Lung (tissue), 17 donors: ENCODE measurements at places on chromosomes 12 and 14. TPM values are rescaled to one million over a fixed set of nuclear protein-coding genes. Genes with fewer than 3 reads are reported as not detected.

DNA sequence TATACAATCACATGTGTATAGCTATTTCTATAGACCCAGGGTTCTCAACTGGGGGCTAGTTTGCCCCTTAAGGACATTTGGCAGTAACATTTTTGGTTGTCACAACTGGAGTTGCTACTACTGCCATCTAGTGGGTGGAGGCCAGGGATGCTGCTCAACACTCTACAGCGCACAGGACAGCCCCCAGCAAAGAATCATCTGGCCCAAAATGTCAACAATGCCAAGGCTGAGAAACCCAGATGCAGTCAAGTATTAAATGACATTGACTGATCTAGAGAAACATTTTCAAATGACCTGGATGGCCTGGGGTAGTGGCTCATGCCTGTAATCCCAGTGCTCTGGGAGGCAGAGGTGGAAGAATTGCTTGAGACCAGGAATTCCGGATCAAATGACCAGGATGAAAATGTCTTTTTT is 5.8 kb downstream of the WSB2 start:
- DNase-seq: peak; percentile 42

DNA sequence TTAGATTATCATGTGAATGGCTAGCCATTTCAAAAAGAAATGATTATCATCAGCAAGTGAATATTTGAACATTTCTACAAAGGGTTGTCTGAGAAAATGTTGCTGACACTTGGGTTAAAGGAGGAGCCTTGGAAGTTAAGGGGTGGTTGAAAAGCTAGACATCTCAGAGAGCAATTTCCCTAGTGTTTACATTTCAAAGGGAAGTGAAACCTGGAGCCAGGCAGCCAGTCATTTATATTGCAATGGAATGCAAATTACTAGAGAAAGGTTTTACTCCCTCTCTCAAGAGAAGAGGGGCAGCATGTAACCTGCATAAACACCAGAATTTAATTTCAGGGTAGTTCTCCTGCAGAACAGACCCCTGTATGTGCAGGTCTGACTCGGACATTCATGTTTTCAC is 279.0 kb downstream of the SLC16A7 start:
- no peak for DNase-seq

- DNase-seq: no peak
These were observed 492.2 kb downstream of the APAF1 start for GRCh38 chr12:99137124-99137855.

GRCh38 chr12:57085999-57086492 is 2.9 kb upstream of the NAB2 start:
- DNase-seq: peak; percentile 90

GRCh38 chr14:55910601-55911243 is 207.5 kb upstream of the PELI2 start:
- DNase-seq: no peak

DNA sequence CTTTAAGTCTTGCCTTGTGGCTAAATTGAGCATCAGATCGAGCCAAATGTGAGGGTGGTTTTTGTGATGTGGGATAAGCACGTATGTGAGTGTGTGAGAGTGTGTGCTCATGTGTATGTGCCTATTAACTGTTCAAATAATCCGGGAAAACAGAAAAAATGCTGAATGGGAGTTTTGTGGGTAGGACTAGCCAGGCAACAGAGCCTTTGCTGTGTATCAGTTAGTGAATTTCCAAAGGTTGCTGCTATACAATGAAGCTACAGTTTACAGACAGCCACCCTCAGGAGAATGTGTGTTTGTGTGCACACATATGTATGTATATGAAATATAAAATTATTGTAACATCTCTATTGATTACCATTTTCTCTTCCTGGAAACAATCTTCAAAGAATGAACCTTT is 154.0 kb downstream of the SOX5 start:
- no peak for DNase-seq

- no peak for DNase-seq
These were observed 9.7 kb upstream of the ANKLE2 start for GRCh38 chr12:132771126-132771838.

- DNase-seq: no peak
These were observed 7.7 kb downstream of the CSRP2 start for GRCh38 chr12:76871082-76871481.

GRCh38 chr14:72986214-72986613 is 40.7 kb downstream of the ZFYVE1 start:
- DNase-seq: no peak

DNA sequence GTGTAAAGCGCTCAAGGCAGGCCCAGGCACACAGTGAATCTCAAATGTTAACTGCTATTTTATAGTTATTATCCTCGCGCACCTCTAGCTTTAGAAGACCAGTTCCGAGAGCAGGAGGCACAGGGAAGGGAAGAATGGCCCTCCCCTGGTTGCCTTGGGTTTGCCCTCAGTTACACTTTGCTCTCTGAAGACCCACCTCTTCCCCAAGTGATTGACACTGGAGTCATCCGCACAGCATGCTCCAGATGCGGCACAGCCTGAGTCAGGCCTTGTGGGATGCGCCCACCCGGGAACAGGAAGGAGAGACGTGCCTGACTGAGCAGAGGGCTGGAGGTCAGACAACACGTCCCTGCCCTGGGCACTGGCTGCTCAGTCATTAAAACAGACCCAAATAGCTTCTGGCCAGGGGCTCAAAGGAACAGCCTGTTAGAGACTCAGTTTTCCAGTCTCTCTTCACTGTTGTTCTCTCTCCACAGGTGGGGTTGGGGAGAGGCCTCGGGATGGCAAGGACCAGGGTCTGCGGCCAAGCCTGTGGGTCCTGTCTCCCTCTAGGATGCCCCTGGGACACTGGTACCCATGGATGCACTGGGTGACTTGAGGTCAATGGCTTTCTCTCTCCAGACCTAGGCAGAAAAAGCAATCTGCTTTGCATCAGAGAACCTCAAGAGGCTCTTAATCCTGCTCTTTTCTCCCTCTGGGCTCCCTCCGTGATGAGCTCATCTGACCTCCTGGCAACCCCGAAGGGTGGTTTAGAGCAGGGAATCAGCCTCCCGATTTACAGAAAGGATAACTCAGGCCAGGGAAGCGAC is 13.6 kb upstream of the MLXIP start:
- no peak for DNase-seq

DNA sequence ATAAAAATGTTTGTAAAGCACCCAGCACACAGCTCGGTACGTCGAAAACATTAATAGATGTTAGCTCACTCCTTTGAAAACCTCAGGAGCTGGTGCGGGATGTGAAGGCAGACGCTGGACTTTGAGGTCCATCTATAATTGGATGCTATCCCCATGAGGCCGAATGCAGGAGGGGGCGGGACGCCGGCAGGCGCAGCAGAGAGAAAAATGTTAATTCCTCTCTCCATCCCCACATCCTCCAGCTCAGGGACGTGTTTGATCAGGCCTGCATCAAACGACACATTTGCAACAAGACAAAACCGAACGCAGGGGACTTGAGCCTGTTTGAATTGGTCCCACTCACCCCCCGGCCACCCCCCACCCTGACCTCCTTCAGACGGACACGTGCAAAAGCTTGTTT is 231.0 kb downstream of the RBM19 start:
- no peak for DNase-seq

DNA sequence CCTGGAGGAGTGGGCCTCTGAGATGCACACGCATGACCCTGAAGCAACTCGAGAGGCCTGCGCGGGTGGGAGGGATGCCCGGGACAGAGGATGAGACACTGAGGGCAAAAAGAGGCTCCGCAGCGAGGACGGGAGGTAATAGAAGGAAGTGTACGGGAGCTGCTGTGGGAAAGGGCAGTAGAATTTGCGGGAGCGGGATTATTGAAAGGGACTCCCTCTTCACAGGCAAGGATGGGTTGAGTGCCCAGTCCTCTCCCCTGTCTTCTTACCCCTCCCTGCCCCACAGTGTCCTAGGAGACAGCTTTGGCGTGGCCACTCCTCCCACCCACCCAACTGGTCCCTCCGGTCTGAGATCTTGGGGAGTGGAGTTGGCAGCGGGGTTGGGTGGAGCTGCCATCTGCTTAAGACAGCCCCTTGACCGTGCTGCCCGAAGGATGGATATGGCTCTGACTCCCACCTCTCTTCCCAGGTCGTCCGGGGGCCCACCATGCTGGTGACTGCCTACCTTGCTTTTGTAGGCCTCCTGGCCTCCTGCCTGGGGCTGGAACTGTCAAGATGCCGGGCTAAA is 15.7 kb upstream of the ESPL1 start:
- no peak for DNase-seq

DNA sequence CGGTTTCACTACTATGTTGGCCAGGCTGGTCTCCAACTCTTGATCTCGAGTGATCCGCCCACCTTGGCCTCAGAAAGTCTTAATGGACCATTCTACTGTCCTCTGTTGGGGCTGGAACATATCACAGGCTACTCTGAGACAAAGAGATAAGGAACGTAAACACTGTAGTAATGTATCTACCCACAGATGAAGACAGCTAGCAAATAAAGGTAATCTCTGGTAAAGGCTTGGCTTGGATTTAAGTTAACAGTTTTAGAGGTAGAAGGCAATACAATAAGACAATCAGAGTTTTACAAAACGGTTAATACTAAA is 44.6 kb upstream of the ISM2 start:
- no peak for DNase-seq

- no peak for DNase-seq
These were observed 699 bp upstream of the CD69 start for GRCh38 chr12:9761419-9761781.

The CD69 gene
- total RNA-seq: 17.4 TPM

The TFCP2 gene
- total RNA-seq: 27.5 TPM

The NR2C1 gene
- total RNA-seq: 76.0 TPM

The GLI1 gene
- total RNA-seq: 5.7 TPM

The MYF5 gene
- not detected for total RNA-seq
